CD8-positive, alpha-beta memory T cell (primary cell): ENCODE measurements at places on chromosomes 6 and 20. TPM values are rescaled to one million over a fixed set of nuclear protein-coding genes. Genes with fewer than 3 reads are reported as not detected.

DNA sequence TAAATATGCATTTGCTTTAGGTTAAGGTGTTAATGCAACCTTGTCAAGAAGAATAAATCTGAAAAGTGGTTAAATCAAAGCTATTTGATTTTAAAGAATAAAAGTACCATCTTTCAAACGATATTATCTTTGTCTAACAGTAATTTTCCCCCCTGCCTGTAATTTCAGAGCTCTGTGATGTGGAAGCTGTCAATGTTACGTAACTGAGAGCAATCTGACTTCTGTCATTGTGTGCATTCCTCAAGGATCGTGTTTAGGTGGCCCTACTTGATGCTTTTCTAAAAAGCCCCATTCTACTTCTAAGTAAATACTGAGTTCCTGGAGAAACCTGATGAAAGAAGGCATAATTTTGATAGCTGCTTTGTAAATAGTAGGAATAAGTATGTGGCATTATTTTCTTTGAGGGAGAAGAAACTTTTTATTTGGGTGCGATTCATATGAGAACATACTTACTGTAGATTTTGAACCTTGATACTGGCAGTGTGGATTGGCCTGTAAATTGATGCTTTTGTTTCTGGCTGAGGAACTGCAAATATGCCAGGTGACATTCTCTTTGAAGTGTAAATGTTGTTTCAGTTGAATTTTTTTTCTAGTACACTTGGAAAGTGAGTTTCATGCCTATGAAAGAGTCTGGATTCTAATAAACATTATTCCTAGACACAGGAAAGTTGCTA lies 529.6 kb upstream of the FLRT3 start:
- H3K4me1 ChIP-seq: no peaks in the 10 kb centered on the region
- no peaks in the 10 kb centered on the region for H3K27me3 ChIP-seq
- H3K36me3 ChIP-seq: no peaks in the 10 kb centered on the region
- DNase-seq: no peak
- H3K27ac ChIP-seq: no peak overlapping the region

DNA sequence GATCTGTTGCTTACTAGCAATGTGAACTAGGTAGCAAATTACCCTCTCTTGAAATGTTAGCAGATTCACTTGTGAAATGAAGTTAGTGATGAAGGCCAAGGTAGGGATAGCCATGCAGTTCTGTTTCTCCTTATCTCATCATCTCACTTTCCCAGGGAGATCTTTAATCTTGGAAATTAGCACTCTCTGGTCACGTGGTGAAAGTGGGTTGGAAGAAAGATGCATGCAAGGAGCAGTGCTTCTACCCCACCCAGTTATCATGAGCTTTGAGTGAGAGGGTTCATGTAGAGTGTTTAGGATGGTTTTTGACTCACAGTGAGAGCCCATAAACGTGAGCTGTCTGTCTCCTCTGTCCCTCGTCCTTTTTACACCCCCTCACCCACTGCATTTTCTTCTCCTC lies 346.3 kb downstream of the QKI start:
- no peak overlapping the region for H3K27ac ChIP-seq
- H3K4me3 ChIP-seq: no peak overlapping the region
- H3K4me1 ChIP-seq: no peaks in the 10 kb centered on the region

DNA sequence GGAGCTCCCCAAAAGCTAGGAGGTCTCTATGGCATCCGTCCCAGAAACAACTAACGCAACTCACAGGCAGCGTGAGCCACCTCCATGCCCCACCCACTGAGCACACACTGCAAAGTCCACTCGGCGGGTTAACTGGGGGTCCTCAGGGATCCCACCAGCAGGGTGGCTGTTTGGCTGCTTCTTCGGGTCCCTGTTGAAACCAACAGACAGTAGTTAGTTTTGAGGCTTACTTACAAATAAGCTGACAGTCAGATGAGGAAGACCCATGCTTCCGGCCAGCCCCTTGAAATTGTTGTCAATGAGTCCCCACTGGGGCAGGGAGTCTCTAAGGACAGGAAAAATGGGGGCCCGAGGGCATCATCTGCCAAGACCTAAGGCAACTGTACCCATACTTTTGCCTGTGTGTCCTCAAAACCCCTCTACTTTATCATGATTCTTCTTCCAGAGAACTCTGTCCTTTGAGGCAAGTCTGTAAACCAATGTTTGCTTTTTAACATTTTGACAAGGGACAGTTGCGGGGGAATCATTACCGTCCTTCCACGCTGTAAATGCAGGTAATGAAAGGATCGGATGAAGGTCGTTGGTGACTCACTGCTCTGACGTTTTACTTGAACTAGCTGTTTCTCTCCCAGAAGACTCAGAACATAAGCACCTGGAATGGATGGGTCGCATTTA lies 2.2 kb upstream of the PCK1 start:
- H3K27ac ChIP-seq: no peak overlapping the region
- no peak overlapping the region for H3K4me3 ChIP-seq
- no peaks in the 10 kb centered on the region for H3K36me3 ChIP-seq
- H3K27me3 ChIP-seq: peaks cover 9% of the 10 kb centered on the region
- H3K4me1 ChIP-seq: no peaks in the 10 kb centered on the region
- DNase-seq: no peak

- no peaks in the 10 kb centered on the region for H3K27me3 ChIP-seq
- H3K27ac ChIP-seq: peak within 1 kb of the TSS; percentile 60
- peak; percentile 83 for DNase-seq
- H3K4me1 ChIP-seq: peaks cover 62% of the 10 kb centered on the region
- peak within 1 kb of the TSS; percentile 83 for H3K4me3 ChIP-seq
Measured at GRCh38 chr6:33204415-33205190, at the start of gene HSD17B8. HSD17B8 (plus strand) TSS chr6:33204655; CDS start chr6:33204669, 14 bp downstream.

DNA sequence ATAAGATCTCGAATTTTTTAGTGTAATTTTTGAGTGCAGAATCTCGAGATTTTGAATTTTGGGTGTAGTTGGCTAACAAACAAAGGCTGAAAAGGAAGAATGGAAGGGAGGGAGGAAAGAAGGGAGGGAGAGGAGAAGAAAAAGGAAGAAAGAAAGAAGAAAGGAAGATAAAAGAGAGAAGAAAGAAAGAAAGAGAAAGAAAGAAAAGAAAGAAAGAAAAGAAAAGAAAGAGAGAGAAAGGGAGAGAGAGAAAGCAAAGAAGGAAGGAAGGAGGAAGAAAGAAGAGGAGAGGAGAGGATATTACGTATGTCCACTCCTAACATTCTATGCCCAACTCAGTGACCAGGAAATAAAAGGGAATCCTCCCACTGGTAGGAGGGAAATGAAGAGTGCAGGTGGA lies 169.6 kb downstream of the TBXT start:
- H3K4me3 ChIP-seq: no peak overlapping the region
- no peaks in the 10 kb centered on the region for H3K27me3 ChIP-seq
- H3K4me1 ChIP-seq: no peaks in the 10 kb centered on the region
- H3K36me3 ChIP-seq: no peaks in the 10 kb centered on the region
- no peak for DNase-seq

DNA sequence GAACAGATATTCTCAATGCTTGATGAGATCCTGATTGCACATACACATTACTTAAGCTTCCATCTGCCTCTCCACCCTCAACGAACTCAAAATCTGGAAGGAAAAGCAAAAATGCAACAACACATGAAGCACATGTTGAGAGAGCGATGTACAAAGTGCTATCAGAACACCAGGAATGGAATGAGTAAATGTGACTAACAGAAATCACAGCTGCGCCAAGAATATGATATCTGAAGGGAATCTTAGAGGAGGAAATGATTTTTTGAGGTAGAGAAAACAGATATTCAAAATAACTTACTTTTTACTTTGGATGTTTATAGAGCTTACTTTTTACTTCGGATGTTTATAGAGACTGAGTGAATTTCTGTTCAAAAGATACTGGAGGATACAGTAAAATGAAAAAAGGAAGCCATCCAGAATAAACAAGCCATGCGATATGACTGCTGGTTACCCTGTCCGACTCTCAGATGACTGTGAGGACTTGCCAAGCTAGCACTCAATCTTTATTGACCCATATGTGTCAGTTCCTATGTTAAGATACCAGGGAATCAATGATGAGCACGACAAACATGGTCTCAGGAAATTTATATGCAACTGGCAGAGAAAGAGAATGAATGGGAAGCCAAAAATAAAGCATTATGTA lies 102.0 kb downstream of the SMLR1 start:
- no peak overlapping the region for H3K4me3 ChIP-seq
- no peaks in the 10 kb centered on the region for H3K4me1 ChIP-seq
- no peak for DNase-seq

GRCh38 chr6:87277123-87277522 lies 45.3 kb upstream of the SMIM8 start:
- H3K27ac ChIP-seq: no peak overlapping the region
- no peaks in the 10 kb centered on the region for H3K36me3 ChIP-seq
- H3K4me1 ChIP-seq: peaks cover 4% of the 10 kb centered on the region
- no peak for DNase-seq
- no peaks in the 10 kb centered on the region for H3K27me3 ChIP-seq

The CLPSL2 gene
- total RNA-seq: not detected

The GPX5 gene
- total RNA-seq: not detected

The SLA2 gene
- 47.8 TPM for total RNA-seq

The CRISP2 gene
- not detected for total RNA-seq

The GHRH gene
- not detected for total RNA-seq
